ENCODE measurements at places on chromosomes 4 and X.

DNA sequence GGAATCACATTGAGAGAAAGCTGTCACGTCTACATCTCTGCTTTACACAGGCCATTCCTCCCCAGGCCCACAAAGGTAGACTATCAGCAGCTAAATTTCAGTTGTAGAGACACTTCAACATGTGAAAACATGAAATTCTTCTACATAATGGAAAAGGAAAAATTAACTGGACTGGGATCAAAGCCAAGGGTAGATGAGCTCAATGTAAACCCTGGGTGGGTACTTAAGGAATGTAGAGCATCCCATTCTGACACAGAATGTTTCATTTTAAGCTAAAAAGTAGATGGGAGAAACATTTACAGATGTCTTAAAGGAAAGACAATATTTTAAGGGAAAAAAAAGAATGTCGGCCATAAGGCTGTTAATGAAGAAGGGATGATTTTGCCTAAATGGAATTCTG lies 51.3 kb upstream of the NPNT start:
- DNase-seq = no peak

- no peak for DNase-seq
Observed at GRCh38 chr4:18075823-18076433, 54.4 kb upstream of the LCORL start.

DNA sequence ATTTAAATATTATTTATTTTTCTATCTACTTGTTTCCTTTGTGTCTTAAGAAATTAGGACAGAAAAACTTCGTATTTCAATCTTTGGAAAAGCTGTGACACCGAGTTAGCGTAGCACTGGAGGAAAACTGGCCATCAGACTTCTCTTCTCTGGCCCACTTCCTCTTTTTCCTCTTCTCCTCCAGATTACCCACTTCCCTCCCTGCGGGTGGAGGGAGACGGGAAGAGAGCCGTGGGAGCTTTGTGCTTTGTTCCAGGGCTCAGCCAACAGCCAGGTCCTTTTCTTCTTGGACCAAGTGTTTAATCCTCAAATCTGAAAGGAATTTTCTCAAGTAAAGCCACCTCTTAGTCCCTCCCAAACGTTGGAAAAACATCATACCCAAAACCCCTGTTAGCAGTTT lies 29.7 kb downstream of the OFD1 start:
- DNase-seq = no peak

DNA sequence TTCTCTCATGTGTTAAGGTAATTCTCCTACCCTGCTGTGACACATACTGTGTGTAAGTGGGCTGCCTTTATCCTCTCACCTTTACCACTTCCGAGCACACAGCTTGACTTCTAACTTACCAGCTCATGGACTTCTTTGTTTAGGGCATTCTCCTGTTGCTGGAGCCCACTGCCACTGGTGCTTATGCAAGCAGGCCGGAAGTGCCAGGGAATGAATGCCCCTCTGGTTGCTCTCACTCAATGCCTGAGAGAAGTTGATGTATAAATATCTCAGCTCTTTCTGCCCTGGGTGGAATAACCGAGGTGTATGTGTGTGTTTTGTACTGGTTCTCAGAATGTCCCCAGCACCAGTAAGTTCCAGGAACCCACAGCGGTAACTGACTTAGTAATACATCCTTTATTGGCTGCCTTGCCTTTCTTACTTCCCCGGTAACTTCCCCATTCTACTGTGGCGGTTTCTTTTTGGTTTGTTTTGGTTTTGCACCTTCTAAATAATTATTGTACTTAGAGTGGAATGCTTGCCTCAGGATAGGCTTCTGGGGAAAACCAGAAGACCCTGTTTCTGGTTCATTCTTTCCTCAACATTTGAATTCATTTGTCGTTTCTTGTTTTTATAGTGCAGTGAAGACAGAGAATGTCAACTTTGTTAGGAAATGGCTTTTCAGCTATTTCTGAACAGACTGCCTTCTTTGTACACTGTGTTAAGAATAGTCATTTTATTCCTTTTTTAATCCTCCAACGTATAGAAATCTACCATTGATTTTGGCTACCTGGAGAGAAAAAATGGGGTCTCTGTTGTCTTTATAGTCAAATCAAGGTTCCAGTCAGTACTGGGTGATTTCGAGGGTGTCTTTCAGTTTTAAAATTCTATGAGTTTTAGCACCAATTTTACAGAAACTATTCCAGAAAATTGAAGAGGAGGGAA lies 45.4 kb downstream of the CXorf58 start:
- no peak for DNase-seq

DNA sequence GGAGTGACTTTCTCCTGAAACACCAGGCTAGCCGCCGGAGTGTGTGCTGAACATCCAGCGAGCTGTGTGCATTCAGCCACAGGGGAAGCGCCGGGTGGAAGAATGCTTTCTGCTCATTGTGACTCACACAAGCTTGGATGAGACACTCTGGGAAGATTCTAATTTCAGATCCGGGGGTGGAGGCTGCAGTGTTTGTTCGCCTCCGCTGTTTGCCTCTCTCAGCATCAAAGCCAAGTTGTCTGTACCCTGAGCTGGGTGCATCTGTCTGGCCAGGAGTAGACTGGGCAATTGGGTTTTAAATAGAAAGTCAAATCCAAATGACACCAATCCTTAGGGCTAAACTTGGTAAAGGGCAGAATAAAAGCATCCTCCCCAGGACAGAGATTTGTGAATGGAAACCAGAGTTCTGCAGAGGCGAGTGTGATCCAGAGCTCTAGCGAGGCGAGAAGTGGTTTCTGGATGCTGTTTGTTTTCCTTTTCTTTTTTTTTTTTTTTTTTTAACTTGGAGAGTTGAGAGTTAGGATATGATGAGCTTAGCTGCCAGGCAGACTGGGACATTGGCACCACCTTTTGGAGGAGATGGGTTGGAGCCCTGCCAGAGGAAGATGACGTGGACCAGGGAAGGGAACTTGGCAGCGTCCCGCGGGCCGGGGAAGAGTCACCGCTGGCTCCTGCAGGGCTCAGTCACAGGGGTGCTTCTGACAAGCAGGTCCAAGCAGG lies 196.0 kb upstream of the PSAPL1 start:
- DNase-seq = no peak

DNA sequence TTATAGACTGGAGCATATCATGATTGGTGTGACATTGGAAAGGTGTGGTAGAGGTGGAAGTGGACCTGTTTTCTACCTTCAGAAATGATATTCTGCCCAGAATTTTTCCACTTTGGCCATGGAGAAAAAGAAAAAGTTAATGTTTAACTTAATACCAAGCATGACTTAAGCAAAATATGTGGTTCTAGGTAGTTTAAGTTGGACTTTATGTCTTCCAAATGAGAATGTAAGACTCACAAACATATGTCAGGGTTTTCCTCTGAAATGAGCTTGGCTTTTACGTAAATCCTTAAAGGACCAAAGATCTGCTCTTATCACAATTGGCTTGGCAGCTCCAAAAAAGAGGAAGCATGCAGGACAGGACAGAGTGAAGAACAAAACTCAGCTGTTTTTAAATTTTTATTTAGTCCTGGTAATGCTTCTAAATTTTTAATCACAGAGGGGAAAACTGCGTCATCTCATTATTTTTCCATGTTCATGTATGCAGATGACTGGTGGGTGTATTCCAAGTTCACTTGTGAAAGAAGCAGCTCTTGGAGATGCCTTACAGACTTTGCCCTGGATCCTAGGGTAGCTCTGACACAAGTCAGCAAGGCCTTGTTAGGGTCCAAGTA lies 98.2 kb downstream of the ANK2 start:
- no peak for DNase-seq

GRCh38 chr4:91935217-91935616 lies 368.5 kb upstream of the GRID2 start:
- no peak for DNase-seq

- no peak for DNase-seq
Observed at GRCh38 chrX:96861661-96862060, 22.0 kb upstream of the RPA4 start.

- DNase-seq = no peak
Observed at GRCh38 chrX:318068-318738, 393 bp downstream of the GTPBP6 start.

DNA sequence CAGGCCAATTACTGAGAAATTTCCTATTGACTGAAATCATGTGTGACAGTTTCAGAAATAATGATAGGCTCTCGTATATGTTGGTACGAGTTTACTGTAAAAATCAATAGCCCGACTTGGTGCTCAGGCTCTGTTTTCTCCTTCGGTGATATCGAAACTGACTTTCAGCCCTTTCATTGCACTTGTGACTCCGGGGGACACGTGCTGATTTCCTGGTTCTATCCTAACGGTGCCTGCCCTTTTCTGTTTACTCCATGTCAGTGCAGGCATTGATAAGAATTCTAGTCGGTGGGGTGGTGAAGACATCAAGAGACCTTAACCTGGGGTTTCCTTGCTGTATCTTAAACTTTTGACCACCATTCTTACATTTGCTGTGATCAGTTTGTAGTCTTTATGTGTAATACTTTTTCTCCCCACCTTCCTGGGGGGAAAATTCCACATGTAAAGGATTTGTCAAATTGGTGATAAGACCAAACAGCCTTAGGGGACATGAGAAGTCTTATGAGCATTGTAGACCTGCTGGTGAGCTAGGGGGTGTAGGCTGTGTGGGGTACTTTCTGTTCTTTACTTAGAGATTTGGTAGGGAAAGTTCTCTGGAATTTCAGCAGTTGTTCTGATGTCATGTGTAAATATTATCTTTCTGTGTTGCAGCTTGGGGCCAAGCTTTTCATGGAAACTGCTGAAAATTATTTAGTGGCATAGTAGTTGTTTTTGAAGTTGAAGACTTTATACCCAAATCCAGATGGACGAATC lies 52.7 kb downstream of the TMEM131L start:
- DNase-seq = no peak

DNA sequence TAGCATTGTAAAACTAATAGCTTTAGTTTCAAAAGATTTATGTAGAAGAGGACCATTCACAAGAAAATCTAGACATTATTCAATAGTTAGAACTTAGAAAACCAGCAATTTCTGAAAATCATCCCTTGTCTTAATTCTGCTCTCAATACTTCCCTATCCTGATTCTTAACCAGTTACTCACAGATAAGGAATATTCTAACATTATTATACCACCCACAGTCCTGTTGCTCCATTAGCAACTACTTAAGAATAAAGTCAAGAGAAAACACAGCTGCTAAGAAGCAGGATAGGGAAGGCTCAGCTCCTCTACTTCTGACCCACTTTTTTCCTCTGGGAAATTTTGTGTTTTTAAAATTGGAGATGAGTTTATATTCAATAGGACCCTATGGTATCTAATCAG lies 47.7 kb downstream of the PHKA1 start:
- DNase-seq = no peak

DNA sequence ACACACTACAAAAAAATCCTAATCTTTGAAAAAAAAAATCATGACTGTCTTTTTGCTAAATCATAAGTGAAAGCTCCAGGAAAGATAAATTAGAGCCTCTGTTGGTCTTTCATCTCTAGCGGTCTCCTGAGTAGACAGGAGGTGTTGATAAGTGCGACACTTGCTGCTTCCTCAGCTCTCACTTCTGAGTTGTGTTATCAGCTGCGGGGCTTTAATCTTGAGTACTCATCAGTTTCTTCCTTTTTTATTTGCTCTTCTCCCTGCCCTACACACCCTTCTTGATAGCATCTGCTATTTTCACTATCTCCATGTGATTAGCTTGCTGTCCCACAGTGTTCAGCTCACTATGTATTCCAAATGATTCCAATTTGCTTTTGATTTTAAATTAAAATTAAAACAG lies 1449.2 kb downstream of the C4orf33 start:
- no peak for DNase-seq

DNA sequence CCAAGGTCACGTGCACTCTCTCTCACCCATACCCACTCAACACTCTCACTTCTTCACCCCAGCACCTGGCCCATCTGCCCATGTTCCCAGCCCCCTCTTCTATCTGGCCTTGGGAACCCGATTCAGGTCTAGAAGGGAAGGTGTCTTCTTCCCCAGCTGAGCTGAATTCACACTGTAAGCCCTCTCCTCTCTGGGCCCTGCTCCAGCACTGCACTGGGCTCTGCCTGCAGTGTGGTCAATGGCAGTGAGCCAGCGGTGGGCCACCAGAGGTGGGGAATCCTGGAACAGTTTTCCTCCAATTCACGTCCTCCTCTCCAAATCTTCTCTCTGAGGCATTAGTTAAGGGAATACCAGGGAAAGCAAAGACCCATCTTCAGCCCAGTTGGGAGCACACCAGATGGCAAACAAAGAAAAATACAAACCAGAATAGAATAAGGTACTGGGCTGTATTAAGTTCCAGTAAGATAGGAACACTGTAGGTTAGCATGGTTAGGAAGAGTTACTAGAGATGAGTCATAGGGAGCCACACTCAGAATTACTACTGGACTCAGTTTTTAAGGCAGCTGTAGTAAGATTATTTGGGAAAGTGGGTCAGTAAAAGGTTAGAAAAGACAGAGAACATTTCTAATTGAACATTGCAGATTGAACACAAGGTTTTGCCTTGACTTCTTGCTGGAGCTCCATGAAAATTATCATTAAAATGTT lies 5.0 kb downstream of the AWAT2 start:
- no peak for DNase-seq

DNA sequence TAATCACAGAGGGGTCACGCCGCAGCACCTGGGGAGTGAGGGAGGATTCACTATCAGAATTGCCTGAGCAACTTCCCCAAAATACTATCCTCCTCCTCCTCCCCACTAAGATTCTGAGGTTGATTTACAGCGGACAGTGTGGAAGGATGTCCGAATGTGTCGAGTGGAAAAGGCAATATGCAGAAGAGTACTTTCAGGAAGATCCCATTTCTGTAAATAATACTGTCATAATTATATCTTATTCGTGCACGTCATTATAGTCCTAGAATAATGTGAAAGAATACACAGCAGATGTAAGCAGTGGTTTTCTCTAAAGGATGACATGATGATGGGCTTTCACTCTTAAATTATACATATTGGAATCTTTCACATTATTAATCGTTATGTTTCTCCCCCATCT lies 149.8 kb upstream of the NOCT start:
- DNase-seq = no peak

DNA sequence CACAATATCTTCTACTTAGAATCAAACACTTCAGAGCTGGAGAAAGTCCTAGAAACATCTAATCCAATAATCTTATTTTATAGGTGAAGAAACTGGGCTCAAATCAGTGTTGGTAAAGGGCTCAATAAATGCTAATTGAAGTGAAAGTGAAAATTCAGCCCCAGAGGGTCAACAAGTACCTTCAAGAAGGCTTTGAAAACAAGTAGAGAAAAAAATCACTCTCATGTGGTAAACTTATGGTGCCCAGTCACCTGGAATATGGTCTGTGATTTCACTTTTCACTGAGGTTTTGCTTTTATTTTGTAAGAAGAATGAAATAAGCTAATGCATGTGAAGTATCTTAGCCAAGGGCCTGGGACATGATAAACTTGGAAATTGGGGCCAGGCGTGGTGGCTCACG lies 29.1 kb upstream of the EIF4E start:
- DNase-seq = no peak

- DNase-seq = no peak
Observed at GRCh38 chr4:105306820-105307219, 160.1 kb downstream of the TET2 start.
